Muscle of back (tissue), 13 donors: ENCODE measurements at places on chromosomes 13 and 19. TPM values are rescaled to one million over a fixed set of nuclear protein-coding genes. Genes with fewer than 3 reads are reported as not detected.

GRCh38 chr13:47281991-47282390 is 385.1 kb upstream of the HTR2A start:
- DNase-seq: no peak

GRCh38 chr13:73715911-73716510 is 418.2 kb downstream of the KLF12 start:
- no peak for DNase-seq

GRCh38 chr19:55611983-55612645 is 6.7 kb downstream of the ZNF865 start:
- no peak for DNase-seq

DNA sequence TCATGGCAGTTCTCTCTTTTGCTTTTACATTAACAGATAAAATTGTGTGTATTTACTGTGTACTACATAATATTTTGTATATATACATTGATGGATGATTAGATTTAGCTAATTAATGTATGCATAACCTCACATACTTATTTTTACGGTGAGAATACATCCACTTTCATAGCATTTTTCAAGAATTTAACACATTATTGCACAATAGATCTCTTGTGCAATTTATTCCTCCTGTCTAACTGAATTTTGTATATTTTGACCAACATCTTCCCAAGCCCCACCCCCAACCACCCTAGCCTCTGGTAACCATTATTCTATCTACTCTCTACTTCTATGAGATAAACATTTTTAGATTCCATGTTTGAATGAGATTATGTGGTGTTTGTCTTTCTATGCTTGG is 194.7 kb downstream of the RBM26 start:
- no peak for DNase-seq

GRCh38 chr19:47427241-47428176 is 8.2 kb upstream of the MEIS3 start:
- no peak for DNase-seq

DNA sequence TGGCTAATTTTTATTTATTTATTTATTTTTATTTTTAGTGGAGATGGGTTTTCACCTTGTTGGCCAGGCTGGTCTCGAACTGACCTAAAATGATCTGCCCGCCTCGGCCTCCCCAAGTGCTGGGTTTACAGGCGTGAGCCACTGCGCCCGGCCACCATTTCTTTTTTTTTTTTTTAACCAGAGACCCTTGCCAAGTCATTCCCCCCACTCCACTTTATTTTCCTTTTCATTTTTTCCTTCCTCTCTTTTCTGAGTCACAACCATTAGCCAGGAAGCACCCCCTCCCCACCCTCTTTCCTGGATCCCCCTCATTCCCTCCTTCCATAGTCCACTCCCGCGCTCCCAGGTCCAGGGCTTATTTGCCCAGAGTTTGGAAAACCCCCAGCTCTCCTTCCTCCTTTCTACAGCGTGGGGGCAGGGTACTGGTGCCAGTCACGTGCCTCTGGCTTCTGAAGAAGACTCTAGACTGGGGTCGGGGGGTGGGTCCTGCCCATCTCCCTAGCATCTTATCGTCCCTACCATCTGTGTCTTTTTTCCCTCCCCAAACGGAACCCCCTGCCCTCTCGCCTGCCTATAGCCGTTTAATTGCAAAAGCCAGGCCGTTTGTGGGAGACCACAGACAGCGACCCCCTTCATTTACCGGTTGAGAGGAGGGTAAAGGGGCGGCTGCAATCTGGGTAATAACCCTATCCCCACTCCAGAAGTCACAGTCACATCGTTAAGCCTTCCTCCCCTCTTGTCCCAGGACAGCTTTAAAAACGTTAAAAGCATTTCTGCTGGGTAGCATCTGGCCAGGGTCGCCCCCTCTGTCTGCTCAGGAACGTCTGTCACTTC is 1.1 kb upstream of the CALR start:
- peak; percentile 45 for DNase-seq

- peak; percentile 64 for DNase-seq
Observed at GRCh38 chr13:74726206-74726605, 592.0 kb upstream of the KLF12 start.

ADGRE3 gene
- not detected for polyA plus RNA-seq

STAP2 gene
- 4.9 TPM for polyA plus RNA-seq

SYNE4 gene
- polyA plus RNA-seq: 0.22 TPM

PEAK3 gene
- polyA plus RNA-seq: 0.17 TPM
